ENCODE measurements at places on chromosomes 3 and 15.

DNA sequence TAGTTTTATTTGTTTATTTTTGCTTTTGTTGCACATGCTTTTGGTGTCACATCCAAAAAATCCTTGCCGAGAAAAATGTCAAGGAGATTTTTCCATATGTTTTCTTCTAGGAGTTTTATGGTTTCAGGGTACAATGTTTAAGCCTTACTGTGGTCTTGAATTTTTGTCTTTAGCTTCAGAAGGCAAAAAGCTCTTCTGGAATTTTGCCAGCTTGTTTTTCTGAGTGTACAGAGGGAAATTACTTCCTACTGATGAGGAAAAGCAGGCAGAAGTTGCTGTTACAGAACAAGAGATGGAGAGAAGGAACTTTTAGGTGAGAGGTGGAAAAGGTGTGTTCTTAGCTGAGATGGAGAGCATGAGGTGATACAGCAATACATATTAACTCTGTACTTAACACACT lies 59.6 kb downstream of the UBE2E2 start:
- DNase-seq = no peak

DNA sequence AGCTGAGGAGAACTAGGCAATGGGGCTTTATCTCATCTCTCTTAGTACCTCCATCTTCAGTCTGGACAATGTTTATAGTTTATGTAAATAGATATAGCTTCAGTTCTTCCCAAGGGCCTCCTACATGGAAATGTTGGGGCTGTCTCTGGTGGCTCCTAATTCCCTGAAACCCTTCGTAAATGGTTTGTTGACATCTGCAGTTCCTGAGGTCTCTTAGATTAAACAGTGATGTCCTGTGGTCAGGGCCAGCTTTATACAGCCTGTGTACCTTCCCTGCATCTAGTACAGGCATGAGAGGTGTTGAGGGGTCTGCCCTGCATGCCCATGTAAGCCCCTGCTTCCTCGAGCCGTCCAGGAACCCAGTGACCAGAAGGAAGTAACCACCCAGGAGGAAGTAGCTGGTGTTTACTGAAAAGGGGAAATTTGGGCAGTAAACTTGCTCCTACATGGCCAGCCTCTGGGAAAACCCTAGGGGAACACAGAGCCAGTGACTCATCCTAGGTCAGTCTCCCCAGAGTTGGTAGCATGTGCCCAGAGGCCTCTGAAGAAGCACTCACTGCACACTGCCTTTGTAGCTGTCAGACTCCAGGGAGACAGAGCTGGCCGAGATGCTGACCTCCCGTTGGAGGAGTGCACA lies 4.7 kb upstream of the TBC1D2B start:
- no peak for DNase-seq

- no peak for DNase-seq
Measured at GRCh38 chr3:156050918-156051317, 69.5 kb upstream of the KCNAB1 start.

GRCh38 chr3:138833899-138834595 lies 681 bp downstream of the PIK3CB start:
- DNase-seq = no peak

DNA sequence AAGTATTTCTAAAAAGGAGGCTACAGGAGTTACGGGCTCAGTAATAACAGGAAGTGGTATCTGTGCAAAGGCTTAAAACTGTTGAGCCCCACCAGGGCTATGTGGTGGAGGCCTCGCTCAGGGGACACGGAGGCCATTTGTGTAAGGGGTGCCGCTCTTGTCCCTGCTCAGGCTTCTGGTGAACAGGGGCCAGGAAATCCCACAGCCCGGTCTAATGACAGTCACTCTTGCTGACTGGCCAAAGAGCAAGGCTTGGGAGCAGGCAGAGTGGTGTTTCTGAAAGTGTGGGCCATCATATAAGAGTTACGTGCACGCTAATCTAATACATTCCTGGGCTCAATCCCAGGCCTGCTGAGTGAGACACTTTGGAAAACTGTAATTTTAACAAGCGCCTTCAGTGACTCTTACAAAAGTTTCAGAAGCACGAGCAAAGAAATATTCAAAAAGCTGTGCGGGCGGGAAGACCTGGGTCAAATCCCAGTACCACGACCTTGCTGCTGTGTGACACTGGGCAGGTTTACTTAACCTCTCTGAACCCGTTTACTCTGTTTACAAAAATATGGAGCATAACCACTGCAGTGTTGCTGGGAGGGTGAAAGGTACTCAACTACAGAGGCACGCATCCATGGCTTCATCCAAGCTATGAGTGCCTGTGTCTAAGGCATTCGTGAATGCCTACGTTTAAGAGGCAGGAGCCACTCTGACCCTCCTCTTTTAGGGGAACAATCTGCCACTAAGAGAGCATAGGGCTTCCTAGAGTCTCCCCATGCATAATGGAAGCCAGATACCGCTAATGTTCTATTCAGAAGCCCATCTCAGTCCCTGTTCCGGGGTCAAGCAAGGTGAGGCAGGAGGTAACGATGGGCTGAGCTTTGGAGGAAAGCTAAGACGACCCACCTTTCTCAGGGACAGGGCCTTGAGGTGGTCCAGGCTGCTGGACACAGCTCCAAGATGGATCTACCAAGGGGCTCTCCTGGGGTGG lies 2.0 kb downstream of the ATP10A start:
- no peak for DNase-seq

GRCh38 chr3:130659911-130660310 lies 86.7 kb downstream of the PIK3R4 start:
- DNase-seq = no peak

DNA sequence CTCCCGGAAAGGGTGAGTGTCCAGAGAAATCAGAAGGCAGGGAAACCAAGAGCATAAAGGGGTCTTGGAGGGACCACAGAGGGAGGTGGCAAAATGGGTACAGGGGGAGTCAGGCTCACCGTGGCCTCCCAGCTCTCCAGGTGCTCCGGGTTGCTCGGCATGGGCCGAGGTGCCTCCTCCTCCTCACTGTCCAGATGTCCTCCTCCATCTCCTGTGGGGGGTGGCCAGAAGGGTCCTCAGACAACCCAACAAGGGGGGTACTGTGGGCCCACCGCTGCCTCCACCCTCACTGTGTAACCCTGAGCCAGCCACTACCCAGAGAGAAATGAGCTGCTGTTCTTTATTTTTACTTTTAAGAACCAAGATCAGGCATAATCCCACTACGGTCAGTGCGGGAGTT lies 30.4 kb upstream of the OR4F6 start:
- no peak for DNase-seq

DNA sequence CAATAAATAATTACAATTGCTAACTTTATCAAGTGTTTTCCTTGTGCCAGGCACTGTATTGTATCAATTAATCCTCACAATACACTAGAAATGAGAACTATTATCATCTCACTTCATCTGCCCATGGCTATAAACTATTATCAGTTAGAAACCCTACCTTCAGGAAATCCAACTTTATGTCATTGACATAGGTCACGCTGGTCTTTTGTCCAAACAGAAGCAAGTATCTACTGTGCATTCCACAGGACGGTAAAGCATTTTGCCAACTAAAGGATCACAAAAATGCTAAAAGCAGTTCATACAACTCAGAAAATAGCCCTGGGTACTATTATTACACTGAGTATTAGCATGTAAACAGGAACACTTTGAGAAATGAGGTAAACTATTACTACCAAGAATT lies 9.6 kb downstream of the DENND6A start:
- DNase-seq = no peak

GRCh38 chr3:82475306-82475705 lies 713.9 kb upstream of the GBE1 start:
- DNase-seq = no peak

DNA sequence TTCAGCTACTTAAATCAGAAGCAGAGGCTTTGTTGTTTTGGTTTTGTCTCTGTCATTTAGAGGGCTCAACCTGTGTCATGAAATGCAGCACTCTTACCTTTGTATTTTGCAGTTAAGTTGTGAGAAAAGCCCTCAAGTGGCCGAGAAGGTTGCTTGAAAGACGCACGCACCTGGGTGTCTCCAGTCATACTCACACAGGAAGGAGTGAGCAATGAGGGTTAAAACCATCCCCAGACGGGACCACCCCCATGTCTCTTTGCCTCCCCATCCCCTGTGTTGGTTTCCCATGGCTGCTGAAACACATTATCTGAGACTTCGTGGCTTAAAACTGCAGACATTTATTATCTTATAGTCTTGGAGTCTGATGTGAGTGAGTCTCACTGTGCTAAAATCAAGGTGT lies 376.1 kb upstream of the CFAP20DC start:
- DNase-seq = no peak

GRCh38 chr15:42696626-42697025 lies 40.3 kb downstream of the CDAN1 start:
- no peak for DNase-seq

DNA sequence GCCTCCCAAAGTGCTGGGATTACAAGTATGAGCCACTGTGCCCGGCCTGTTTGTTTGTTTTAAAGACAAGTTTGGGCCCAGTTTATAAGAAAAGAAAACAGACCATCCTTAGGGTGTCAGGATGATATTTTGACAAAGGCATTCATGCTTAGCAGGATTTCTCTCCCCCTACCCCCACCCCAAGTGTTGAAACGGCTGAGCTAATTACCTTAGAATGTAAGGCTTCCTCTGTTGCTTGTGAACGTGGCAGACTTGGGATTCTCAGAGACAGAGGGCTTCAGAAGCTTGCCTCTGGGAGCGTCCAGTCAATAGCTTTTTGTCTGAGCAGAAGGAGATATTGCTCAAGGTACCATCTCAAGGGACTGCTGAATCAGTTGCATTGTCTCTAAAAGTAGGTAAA lies 24.0 kb downstream of the FLNB start:
- no peak for DNase-seq

GRCh38 chr3:71346061-71346460 lies 237.5 kb downstream of the FOXP1 start:
- DNase-seq = no peak

DNA sequence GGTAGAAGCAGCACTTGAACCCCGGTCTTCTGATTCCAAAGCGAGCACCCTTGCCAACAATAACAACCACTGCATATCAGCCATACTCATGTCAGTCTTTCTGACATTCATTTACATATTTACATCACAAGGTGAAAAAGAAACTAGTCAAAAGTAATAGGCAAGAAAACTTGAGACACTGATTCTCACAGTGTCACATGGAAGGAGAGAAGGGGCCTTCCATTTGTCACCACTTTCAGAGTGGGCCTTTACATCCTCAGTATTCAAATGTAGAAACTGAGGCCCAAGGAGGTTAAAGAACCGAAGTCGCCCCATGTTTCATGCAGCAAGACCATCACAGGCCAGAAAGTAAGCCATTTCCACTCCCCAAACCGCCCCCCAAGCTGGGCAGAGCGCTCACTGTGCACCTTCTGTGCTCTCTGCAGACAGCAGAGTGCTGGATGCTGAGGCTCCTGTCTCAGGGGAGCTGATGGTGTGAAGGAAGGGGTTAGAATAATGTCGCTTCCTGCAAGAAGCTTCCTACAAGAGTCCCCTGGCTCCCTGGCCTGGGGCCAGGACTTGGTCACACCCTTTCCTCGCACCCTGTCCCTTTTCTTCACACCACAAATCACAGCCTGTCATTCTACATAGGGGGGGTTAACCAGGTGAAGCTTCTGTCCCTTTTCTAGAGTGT lies 260.1 kb downstream of the UACA start:
- DNase-seq = no peak

DNA sequence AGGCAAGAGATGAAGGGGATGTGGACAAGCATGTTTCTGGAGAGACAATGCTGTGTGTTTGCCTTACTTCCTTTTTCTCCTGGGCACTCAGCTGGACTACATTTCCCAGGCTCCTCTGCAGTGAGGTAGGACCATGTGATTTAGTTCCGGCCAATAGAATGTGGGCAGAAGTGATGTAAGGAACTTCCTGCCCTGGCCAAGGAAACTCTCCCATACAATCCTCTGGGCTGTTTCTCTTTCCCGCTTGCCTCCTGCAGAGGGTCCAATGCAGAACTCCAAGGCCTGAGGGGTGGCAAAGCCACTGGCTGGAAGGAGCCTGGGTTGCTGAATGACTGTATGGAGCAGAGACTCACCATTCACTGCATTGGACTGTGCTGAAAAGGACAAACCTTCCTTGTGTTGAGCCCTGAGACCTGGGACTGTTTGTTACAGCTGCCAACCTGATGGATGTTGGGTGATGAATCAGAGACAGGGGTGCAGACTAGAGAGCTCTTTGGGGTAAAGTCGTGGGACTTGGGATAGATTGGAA lies 82.7 kb upstream of the SLC6A6 start:
- DNase-seq = no peak

DNA sequence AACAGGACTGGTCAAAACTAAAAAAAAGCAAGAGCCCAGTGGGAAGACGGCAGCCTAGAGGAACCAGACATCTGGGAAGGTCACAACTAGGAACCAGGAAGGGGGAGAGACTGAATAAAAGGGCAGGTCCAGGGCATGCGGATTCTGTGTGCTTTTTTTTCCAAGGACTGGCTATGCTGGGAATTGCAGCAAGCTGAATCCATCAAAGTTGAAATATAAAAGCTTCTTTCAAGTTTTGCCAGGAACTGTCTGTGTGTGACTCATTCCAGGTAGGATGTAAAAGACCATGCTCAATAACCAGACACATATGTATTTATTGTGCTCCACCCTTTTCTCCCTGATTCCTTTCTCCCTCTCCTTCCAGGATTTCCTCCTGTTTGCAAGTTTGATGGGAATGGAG lies 47.9 kb upstream of the CCDC80 start:
- DNase-seq = no peak

DNA sequence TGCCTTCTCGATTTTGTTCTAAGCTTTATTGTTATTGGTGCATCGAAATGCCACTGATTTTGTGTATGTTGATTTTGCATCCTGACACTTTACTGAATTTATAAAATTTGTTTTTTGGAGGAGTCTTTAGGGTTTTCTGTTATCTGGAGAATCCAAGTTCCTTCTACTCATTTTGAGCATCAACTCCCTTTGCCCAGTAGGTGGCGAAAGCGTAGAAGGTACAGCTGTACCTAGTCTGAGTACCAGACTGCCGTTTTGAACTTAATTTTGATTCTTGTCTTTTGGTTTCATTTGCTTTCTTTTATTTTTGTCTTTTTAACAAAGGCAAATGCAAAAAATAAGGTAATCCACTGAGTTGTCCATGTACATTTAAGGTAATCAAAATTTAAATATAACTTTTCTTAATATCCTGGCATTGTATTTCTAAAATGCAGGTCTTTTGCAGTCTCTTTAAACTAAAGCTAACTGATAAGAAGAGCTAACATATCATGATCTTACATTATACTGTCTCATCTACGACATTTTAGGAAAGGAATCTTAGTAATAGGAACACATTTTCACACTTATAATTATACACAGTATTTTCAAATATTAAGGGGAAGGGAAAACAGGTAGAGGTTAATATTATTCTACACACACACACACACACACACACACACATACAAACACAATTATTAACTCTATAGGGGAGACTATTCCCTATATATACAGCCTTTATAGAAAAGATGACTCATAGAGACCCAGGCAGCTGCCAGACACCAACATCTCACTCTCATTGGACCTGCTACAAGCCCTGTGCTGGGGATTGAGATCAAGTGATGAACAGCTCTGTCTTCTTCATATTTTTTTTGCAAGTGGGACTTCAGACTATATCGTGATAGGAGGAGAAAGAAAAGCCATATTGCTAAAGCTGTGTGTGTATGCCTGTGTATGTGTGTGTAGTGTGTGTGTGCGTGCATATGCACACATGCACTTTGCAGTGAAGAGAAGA lies 71.8 kb downstream of the SYNPR start:
- DNase-seq = no peak

- DNase-seq = no peak
Measured at GRCh38 chr3:178381971-178382448, 154.2 kb upstream of the KCNMB2 start.

Data from left forelimb (tissue), 1 donor.